A673 (cell line): ENCODE measurements at places on chromosomes 7 and 10.

DNA sequence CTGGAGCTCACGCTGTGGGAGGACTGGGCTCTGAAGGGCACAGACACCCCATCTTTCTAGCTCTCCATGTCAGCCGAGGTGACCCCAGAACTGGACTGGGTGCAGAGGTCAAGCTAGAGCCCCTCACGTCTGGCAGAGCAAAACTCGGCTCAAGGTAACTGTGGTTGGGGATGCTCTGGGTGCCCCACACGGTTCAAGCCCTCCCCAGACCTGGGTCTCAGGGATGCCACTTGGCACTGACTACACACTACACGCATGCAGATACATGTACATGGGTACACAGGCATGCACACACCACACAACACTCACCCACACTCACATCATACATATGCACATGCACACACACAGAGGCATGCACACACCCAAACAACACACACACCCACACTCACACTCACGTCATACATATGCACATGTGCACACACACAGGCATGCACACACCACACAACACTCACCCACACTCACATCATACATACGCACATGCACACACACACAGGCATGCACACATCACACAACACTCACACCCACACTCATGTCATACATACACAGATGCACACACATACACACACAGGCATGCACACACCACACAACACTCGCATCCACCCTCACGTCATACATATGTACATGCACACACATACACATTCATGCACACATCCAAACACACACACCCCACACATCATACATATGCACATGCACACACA is 219.3 kb downstream of the DNAJB6 start:
- no peaks in the 10 kb centered on the region for H3K36me3 ChIP-seq
- no peak overlapping the region for H3K27ac ChIP-seq
- no peaks in the 10 kb centered on the region for H3K27me3 ChIP-seq
- no peak overlapping the region for H3K4me3 ChIP-seq
- no peaks in the 10 kb centered on the region for H3K4me1 ChIP-seq

DNA sequence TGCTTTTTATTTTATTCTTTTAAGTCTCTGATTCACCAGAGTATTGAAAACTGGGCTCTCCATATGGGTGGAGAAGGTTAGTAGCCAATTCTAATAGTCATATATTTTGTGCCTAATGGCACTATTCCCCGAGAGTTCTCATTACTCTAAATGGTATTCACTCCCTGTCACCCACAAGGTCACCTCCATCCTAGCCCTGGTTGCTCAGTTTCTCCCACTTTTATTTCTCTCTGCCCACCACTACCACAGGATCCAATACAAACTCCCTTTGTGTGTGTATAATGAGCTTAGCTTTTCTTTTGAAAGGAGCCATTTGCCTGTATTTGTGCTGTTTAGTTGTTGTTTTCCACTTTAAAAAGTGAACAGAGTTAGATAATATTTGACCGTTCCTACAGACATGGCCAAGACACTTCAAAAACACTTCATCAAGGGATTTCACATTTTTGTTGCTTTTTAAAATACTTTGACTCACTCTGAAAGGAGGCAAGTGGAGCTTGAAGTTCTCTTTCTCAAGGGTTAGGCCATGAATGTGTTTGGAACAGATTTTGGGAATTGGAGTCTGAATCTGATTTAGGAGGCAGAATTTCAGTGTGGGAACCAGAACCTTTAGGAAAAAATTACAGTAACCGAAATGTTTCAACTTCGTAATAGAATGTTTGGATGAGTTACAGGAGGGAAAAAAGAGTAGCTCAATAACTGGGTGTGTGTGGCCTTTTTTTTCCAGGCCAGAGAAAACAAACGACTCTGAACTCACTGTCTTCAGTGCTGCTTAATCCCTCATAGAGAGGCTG is 321.3 kb downstream of the BICC1 start:
- H3K27ac ChIP-seq = no peak overlapping the region
- H3K4me3 ChIP-seq = no peak overlapping the region

DNA sequence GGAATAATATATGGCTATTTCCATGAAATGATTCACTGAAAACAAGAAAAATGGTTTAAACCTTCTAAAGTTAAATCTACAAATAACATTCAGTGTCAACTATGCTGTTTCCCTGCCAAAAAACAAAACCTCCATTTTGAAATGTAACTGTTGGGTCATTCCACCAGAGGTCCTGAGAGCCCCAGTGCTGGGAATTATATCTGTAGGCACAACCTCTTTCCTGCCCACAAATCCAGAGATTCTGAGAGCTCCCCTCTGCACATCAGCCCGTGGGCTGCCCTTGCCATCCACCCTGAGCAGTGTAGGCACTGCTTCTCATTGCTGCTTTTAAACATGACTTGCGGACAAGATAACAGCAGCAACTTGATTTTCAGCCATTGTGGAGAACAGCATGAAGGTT is 198.6 kb downstream of the TMEM178B start:
- no peak overlapping the region for H3K27ac ChIP-seq
- no peaks in the 10 kb centered on the region for H3K36me3 ChIP-seq

DNA sequence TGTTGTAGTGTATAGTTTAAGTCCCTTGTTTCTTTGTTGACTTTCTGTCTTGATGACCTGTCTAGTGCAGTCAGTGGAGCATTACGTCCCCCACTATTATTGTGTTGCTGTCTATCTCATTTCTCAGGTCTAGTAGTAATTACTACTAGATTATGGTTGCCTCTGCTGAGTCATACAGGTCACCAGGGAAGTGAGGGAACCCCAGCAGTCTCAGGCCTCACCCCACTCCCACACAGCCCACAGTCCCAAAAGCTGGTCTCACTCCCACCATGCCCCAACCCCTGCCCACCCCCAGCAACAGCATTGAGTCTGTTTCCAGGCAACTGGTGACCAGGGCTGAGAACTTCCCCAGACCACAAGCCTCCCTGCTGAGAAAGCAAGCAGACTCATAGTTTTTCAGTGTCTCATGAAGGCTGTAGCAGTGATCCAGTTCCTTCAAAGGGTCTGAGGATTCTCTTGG is 88.0 kb downstream of the PLXDC2 start:
- DNase-seq = no peak
- no peaks in the 10 kb centered on the region for H3K27me3 ChIP-seq
- no peaks in the 10 kb centered on the region for H3K36me3 ChIP-seq
- no peak overlapping the region for H3K27ac ChIP-seq
- H3K4me3 ChIP-seq = no peak overlapping the region

GRCh38 chr10:4138146-4138721 is 353.2 kb upstream of the KLF6 start:
- H3K27me3 ChIP-seq = no peaks in the 10 kb centered on the region
- no peaks in the 10 kb centered on the region for H3K4me1 ChIP-seq
- no peaks in the 10 kb centered on the region for H3K36me3 ChIP-seq
- H3K4me3 ChIP-seq = no peak overlapping the region
